CD4-positive, alpha-beta T cell treated with Interferon alpha-2 for 1 hour (primary cell): ENCODE measurements at places on chromosomes 3 and 15.

DNA sequence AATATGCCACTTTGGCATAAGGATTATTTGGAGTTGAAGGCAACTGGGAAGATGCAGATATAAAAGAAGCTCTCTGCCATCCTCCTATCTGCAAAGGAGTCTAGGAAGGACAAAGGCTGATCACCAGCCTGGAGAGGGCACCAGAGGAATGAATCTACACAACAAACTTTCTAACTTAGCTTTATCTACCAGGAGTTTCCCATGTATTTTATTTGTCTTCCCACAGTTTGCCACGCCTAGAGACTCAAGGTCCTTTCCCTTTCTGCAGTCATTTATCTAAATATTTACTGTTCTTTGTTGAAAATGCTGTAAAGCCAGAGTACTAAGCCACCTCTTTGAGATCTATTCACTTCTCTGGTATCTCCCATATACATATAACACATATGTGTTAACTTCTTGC is 32.2 kb downstream of the GPR176 start:
- DNase-seq = no peak

- no peak for DNase-seq
Measured at GRCh38 chr3:16060358-16060852, 114.1 kb upstream of the GALNT15 start.

DNA sequence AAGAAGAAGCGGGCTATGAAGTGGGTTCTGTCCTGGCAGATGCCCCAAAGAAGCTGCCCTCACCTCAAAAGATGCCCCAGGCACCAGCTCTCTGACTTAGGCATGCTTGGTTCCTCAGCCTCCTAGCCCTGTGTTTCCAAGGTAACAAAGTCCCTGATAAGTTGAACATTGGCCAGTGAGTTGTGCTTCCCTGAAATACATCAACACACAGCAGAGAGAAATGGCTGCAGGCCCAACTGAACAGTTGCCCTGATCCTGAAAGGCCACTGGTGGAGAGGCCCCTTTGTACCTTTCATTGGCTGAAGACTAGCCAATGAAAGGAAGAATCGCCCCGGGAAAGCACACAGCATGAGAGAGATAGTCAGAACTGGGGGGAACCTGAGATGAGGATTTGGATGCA is 169.9 kb upstream of the CTNNB1 start:
- no peak for DNase-seq

- DNase-seq = no peak
Measured at GRCh38 chr3:54243960-54244682, 121.8 kb downstream of the CACNA2D3 start.

- DNase-seq = no peak
Measured at GRCh38 chr3:38397320-38397719, 50.7 kb downstream of the XYLB start.

DNA sequence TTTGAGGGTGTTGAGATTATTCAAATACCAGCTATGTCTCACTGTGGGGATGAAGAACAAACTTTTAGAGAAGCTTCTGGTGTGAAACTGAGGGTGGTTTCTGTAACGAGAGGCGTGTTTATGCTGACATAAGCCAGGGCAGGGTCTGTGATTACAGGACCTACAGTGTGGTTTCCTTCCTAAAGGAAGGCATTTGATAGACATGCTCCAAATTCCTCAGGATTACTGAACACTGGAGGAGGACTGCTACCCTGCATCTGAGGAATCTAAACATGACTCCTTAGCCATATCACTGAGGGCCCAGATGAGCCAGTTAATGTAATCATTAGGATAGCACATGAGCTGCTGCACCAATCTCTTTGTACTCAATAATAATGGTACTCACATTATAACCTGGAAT is 328.4 kb upstream of the UMPS start:
- DNase-seq = no peak

DNA sequence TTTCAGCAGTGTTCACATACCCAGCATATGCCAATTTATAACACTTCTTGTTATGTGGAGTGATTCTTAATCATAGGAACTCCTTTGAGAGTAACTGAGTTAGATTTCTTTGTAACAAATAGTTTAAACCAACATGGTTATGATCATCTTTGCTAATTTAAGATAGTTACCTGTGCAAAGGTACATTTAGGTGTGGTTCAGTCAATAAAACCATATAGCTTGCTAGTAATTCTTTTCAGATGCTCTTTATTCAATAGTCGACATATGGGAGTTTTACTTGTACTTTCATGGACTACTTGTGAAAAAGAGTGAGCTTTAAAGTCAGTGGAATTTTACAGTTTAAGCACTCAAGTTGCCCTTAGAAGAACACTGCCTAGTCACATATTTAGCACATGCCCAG is 5.2 kb downstream of the DNAJC13 start:
- no peak for DNase-seq

- no peak for DNase-seq
Measured at GRCh38 chr3:161821591-161821990, 325.0 kb downstream of the OTOL1 start.

DNA sequence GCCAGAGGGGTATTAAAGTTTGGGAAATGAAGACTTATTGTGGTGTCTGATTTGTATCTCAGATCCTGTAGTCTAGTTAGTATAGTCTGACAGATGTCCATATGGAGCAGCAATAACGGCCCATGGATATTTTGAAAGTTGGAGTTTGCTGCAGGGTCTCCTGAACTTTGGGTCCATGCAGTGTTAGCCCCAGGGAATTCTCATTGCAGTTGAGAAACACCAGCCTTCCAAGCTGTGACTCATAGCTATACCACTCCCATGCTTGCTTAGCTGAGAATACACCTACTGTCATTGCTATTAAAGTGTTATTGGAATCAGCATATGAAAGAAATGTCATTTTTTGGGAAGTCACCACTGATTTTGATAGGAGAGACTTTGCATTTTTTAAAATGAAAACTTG is 29.2 kb downstream of the TMOD2 start:
- DNase-seq = no peak

GRCh38 chr3:114904633-114905032 is 242.5 kb downstream of the ZBTB20 start:
- DNase-seq = no peak

GRCh38 chr3:115576325-115576875 is 46.9 kb upstream of the GAP43 start:
- no peak for DNase-seq

DNA sequence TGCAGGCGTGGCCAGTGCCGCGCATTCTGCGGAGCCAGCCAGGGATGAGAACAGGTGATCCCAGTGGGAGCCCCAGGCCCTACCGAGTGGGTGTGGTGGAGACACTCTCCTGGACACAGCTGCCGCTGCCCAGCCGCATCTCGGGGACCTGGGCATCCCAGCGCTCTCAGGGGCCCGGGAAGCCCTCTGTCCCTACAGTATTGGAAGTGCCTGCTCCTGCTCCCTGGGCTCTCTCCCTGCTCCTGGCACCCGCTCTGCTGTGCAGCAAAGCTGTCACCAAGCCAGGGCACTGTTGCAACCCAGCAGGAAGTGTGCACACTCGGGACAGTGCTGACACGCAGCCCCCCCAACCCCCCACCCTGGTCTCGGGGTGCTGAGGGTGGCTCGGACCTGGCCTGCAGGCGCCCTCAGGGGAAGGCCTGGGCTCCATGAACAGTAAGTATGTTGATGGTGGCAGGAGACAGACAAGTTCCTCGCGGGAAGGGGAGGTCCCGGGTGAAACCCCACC is 1177.4 kb upstream of the GBE1 start:
- DNase-seq = peak; percentile 1

DNA sequence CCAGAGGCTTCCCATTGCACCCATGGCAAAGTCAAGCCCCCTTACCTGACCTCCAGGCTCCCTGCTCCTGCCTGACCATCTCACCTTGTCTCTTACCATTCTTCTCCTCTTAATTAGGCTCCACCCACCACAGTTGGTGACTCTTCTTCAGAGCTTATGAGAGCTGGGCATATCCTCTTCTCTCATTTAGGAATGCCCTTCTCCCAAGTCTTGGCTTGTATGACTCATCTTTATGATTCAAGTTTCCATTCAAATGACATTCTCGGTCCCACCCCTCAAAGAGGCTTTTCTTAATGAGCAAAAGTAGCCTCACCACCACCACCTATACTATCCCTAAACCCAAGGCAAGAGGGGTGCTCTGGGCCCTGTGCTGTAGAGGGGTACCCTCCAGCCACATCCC is 55.3 kb upstream of the NUDT16 start:
- no peak for DNase-seq

DNA sequence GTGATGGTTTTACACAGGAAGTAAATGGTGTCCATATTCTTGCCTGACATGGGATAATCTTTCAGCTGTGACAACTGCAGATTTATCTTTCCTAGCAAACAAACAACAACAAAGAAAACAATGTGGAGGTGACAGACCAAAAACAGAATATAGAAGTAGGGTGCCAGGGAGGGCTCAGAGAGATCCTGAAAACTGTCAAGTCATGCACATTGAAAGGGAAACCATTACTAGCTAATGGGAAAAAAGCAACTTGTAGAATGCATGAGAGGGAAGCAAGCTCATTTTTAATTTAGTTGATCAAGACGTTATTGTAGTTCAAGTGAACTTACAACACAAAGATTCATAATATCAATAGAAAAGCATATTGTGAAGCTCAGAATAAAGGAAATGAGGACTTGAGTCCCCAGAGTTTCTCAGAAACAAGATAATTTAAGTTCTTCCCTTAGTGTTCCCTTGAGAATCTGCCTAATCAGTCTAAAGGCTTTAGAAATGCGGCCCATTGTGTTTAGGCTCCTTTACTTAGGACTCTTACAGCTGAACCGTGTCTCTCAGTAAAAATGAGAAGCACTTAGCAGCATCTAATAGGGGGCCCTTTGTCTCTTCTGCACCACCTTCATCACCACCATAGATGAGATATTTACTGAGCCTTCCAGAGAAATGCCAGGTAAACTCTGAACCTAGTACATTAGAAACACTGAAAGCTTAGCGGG is 115.6 kb upstream of the CADPS start:
- no peak for DNase-seq

- no peak for DNase-seq
Measured at GRCh38 chr15:101349047-101349951, 54.3 kb upstream of the SNRPA1 start.

GRCh38 chr3:192399767-192400166 is 327.6 kb downstream of the FGF12 start:
- no peak for DNase-seq

DNA sequence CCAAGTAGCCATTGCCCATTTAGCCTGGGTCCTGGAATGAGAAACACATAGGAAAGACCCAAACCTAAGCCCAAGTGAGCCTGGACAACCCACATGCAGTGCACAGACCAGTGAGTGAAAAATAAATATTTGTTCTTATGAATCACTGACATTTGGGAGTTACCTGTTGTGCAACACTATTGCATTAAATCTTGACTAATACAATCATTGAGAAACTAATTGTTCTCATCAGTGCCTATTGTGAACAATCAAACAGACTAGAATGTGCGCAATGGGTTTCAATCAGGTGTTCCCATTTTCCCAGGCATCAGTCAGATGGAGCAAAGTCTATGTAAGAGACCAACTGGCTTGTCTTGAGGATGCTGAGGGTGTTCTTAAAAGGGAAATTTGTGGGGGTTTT is 54.7 kb upstream of the CNOT10 start:
- no peak for DNase-seq

DNA sequence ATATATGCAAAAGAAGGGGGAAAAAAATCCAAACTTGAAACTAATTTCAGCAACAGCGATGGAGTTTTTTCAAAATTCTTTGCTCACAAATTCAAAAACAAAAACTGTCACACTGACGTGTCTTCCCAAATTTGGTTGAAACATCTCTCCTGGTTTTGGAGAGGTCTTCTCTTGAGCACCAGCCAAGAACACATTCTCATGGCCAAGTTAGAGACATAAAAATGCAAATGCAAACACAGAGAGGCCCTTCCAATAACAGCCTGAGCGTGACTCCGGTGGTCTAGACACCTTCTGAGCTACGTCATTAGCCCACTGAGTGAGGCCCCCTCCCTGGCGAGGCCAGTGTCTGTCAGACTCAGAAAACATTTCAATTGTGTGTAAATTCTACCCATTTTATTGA is 436.0 kb upstream of the PROK2 start:
- DNase-seq = no peak

- no peak for DNase-seq
Measured at GRCh38 chr3:49794926-49795905, 4.5 kb downstream of the CDHR4 start.

DNA sequence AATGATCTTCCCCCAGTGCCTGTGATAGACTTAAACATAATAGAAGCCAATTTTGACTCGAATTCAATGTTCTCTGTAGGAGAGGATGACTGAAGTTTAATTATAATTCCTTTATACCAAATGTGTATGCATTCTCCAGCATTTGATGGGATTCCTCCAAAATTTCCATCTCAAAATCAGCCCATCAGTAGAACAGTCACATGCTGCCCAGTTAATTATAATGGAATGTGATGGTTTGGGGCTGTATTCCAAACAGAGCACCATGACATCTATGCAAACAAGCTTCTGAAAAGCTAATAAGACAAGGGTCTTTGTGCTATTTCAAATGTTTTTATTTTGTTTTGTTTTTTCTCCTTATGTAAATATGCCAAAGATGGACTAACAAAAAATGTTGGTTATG is 127.7 kb upstream of the SPATA16 start:
- DNase-seq = no peak
